ENCODE measurements at places on chromosomes 12 and 14.

DNA sequence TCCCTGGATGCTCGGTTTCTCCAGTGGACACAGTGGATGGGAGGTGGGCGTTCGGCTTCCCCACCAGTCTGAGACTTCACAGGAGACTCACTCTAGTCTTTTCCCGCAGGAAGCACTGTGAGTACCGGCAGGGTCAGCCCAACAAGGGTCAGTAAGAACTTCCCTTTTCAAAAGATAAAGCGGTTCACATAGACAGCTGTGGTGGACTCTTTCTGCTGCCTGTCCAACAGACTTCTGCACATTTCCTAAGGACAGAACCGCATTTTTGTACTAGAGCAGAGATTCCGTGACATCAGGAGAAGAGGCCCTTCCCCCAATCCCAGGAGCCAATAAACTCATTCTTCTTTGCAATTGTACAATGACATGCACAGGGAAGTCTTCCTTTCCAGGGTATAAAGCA, 10.4 kb downstream of the LTBR start:
- DNase-seq: no peak

DNA sequence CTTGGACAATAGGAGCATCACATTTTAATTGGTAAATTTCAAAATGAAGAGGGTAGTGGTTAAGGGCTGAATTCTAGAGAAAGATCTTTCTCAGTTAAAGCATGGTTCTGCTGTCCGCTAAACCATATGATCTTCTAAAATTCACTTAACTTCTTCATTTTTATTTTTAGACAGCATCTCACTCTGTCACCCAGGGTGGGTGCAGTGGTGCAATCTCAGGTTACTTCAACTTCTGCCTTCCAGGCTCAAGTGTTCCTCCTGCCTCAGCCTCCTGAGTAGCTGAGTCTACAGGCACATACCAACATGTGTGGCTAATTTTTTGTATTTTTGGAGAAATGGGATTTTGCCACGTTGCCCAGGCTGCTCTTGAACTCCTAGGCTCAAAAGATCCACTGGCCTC, 226.7 kb upstream of the ABCD2 start:
- no peak for DNase-seq

- no peak for DNase-seq
Measured at GRCh38 chr12:106282457-106283097, 20.0 kb upstream of the TCP11L2 start.

DNA sequence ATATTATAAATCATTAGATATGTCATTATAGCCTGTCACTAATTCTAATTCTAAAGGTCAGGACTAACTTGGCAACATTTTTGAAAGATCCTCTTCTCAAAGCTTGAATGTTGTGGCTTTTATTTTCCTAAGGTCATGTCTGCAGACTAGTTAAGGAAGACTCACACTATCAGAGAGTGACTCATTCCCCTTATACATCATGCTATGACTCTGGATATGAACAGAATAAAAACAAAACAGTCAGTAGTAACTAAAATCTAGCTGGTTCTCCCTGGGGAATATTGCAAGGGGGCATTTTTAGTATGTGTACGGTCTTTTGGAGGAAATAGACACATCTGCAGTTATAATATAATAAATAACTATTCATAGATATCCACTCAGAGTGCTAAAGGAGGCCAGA, 170.6 kb downstream of the SLC2A13 start:
- no peak for DNase-seq

DNA sequence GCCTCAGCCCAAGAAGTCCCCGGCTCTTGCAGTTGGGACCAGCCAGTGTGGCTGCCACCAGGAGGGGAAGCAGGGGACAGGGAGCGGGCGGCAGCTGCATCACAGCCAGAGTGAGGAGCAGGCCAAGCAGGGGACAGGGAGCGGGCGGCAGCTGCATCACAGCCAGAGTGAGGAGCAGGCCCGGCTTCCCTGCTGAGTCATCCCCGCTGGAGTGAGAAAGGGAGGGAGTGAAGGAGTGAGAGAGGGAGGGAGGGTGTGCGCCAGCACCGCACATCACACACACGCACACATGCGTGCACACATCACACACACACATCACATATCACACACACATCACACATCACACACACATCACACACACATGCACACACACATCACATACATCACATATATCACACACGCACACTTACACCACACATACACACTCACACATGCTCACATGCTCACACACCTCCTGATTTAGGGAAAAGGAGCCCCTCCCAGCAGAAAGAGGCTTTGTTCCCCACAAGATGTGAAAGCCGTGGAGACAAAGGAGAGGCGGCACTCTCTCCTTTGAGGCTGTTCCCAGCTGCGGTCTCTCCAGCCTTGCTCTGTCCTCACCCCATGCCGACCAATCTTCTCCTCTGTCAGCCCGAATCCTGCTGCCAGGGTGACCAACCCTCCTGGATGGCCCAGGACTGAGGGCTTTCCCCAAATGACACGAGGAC, 16.7 kb upstream of the ZDHHC22 start:
- peak; percentile 26 for DNase-seq

Measured in NCI-H2081 treated with DMSO at 0.1 percent for 48 hours (cell line).